ENCODE measurements at places on chromosomes 7 and 10.

GRCh38 chr7:2621061-2621828 is 10.5 kb upstream of the TTYH3 start:
- DNase-seq = no peak

DNA sequence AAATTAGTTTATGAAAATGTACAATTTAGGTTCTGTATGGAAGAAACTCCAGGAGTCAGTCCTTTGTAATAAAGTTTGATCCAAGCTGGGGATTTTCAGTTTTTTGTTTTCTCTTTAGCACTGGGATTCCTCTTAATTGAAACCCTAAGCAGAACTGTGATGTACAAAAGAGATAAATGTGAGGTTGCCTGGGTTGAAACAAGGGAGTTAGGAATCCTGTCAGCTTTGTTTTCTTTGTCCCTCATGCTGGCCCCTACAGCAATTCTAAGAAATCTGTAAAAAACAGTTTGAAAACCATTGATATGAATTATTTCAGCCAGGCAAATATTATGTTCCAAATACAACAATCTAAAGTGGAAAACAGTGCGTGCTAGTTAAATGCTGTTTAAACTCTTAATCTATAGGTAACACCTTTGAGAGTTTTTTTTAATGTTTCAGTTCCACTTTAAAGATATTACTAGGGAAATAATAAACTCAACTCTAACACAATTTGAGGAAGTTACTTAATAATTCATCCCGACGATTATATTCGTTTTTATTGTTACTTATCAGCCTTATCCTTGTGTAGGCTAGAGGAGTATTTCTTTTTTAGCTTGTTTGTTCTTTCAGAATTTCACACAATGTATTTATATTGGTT is 65.3 kb downstream of the SGCE start:
- no peak for DNase-seq

GRCh38 chr7:111439977-111440376 is 122.3 kb downstream of the IMMP2L start:
- no peak for DNase-seq

- no peak for DNase-seq
These were observed 28.0 kb downstream of the GSAP start for GRCh38 chr7:77388055-77388641.

GRCh38 chr10:99123851-99124250 is 111.8 kb downstream of the HPSE2 start:
- no peak for DNase-seq

DNA sequence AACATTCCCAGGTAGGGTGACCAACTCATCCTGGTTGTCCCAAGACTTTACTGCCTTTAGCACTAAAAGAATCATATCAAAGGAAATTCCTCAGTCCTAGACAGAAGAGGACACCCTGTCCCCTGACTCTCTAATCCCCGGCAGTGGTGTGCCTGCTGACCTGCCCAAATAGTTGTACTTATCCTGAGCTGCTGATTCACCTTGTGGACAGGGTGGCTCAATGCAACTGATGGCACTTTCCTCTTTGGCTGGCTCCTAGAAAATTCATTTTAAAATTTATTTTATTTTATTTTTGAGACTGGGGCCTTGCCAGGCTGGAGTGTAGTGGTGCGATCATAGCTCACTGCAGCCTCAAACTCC is 111.7 kb downstream of the JCAD start:
- DNase-seq = no peak

- no peak for DNase-seq
These were observed 9.9 kb upstream of the NT5C3A start for GRCh38 chr7:33072471-33072870.

DNA sequence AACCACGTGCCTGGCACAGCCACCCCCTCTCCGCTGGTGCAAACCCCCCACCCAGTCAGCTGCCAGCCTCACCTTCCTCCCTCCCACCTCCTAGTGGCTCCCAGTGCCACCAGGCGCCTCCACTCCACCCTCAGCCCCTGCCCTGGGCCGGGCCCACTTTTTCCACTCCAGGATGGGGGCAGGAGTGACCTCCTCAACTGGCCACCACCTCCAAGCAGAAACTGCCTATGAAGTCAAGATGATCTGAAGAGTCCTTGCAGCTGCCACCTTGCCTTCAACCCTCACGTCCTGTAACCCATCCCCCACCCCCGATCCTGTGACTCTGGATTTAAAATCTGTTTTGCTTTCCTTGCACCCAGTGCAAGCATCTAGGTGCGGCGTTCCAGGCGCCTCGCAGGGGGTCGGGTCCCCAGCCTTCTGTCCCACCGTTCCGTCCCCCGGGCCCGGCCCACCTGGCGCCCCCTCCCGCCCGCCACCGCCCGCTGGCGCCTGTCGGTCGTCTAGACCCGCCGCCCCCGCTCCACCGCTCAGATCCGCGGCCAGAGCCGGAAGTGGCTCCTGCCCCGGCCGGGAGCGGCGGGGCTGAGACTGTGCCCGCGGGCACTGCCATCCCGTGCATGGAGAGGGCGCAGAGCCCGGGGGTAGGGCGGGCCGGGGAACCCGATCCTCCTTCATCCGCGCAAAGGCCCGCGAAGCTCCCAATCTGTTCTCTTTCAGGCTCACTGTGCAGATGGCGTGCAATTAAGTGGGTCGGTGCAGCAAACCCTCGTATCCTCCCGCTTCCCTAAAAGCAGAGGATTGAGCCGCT is 51.2 kb upstream of the GTF2I start:
- peak; percentile 19 for DNase-seq

GRCh38 chr7:73799282-73800141 is 29.4 kb upstream of the CLDN3 start:
- no peak for DNase-seq

- no peak for DNase-seq
These were observed 71.5 kb downstream of the EBF3 start for GRCh38 chr10:129892548-129893052.

GRCh38 chr10:5599613-5600520 is 66.5 kb downstream of the ASB13 start:
- no peak for DNase-seq

DNA sequence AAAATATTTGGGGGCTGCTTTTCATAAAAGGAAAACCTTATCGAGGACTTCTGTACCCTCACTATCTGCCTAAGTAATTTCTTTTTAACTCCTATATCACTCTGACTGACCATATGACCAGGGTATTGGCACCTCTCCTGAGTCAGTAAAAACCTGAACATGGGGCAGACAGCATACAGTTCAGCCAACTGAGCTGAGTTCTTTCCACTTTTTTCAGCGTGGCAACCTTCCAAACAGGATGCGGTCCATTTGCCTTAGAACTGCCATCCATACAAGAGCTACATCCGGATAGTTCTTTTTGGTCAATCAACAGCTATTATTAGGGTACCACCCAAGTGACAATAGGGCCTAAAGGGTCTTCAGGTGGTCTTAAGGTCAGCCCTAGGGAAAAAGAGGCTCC is 122.6 kb downstream of the MARCHF5 start:
- no peak for DNase-seq

DNA sequence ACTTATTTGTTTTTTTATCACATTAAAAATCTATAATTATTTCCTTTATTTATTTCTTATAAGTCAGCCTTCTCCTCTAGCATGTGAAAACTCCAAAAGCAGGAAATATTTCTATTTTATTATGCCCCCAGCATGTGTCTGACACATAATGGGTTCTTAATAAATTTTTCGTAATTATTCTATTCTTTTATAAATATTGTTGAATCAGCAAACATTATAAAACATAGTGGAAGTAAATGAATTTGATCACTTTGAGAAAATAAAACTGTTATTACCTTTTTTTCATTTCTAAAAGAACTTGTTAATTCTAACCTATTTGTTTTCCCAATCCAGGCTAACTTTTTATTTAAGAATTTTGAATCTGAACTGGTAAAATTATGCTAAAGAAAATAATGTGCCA is 509.1 kb upstream of the PCDH15 start:
- no peak for DNase-seq

DNA sequence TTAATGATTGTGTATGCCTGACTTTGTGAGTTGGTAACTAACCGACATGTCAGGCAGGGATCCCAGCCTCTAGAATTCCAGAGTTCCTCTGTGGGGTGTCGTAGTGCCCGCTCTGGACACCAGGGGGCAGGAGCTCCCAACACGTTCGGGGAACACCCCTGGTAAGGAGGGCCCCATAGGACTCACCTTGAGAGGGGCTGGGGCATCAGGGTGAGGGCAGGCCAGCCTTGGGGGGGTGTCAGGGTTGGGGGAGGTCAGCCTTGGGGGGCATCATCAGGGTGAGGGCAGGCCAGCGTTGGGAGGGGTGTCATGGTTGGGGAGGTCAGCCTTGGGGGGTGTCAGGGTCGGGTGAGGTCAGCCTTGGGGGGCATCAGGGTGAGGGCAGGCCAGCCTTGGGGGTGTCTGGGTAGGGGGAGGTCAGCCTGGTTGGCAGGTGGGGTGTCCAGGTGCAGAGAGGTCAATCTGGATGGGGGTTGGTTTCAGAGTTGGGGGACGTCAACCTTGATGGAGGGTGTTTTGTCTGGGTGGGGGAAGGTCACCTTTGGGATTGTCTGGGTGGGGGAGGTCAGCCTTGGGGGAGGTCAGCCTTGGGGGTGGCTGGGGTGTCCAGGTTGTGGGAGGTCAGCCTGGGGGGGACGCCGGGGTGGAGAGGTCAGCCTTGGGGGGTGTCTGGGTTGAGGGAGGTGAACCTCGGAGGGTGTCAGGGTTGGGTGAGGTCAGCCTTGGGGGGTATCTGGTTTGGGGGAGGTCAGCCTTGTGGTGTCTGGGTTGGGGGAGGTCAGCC is 45.6 kb upstream of the SUN1 start:
- peak; percentile 70 for DNase-seq

GRCh38 chr7:57328963-57329362 is 121.0 kb upstream of the ZNF716 start:
- no peak for DNase-seq

DNA sequence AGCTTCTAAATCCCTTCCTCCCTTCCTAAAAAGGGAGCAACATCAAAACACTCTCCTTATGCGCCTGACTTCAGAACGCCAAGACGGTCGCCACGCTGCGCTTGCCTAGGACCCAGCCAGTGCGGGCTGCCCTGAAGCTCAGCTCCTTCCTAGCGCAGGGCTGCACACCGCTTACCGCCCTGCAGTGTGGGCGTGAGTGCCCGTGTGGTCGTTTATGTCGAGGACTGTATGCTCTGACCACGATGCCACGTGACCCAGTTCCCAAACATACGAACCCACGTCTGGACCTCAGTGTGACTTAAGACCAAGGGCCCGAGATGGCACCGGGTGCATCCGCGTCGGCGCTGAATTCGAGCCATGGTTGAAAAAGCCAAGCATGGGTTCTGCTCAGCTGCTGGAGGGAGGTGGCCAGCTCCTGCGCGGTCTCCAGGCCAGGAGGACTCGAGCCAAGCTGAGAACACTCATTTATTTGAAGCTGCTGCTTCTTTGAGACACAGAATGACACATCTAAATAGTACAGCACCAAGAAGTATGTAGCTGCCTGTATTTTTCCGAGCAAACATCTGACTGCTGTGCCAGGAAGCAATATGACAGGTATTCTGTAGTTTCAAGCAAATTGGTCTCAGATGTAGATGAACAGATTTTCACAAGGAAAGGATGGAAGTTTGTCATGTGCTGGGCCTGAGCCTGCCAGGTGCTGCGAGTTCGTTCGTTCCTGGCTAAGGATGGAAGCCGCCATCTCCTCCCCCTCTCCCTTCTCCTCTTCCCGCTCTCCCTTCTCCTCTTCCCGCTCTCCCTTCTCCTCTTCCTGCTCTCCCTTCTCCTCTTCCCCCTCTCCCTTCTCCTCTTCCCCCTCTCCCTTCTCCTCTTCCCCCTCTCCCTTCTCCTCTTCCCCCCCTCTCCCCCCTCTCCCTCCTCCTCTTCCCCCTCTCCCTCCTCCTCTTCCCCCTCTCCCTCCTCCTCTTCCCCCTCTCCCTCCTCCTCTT is 184.7 kb downstream of the EBF3 start:
- DNase-seq = no peak

DNA sequence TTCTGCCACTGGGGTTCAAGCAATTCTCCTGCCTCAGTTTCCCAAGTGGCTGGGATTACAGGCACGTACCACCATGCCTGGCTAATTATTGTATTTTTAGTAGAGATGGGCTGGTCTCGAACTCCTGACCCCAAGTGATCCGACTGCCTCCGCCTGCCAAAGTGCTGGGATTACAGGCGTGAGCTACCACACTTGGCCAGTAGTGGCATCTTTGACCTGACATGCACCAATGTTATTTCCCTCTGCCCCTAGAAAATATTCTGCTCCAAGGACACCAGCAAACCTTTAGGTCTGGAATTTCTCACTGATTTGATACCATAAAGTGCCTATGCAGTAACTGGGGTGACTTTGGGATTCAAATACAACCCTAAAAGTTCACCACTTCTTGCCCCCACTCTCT is 179.4 kb downstream of the ARID5B start:
- no peak for DNase-seq

DNA sequence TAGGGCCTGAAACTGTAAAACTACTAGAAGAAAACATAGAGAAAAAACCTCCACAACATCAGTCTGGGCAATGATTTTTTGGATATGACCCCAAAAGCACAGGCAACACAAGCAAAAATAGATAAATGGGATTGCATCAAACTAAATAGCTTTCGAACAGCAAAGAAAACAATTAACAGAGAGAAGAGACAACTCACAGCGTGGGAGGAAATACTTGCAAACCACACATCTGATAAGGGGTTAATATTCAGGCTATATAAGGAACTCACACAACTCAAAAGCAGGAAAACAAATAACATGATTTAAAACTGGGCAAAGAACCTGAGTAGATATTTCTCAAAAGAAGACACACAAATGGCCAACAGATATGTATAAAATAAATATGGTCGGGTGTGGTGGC is 7.7 kb upstream of the GSTK1 start:
- DNase-seq = no peak

DNA sequence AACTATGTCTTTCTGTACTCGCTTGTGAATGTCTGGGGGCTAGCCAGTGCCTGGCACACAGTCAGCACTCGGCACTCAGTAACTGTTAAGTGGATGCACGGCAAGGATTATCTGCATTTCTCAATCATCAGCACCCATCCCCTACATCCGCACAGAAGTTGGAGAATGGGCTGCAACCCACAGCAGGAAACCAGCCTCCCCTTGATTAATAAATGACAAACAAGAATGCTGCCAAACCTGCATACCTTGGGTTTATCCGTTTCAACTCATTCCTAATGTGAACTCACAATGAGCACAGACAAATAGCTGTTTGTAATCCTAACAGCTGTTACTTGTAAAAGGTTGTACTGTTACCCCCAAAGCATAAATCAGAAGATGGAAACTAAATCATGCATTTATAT is 28.9 kb downstream of the PPP1R3C start:
- DNase-seq = no peak

DNA sequence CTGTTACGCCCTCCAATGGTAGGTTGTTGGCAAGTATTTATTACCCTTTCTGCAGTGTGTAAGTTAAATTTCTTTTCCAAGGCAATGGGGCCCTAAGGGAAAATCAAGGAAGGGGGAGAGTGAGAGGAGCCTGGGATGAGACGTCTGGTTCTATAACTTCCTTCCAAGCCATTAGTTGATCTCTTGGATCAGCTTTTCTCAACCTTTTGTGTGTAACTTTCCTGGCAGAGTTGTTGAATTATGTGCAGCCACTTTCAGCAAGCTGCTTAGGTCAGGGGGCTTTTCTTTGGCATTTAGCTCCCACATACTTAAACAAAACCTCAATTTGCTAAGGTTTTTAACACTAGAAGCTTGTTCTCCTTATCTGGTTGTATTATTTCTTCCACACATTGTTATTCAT is 127.1 kb downstream of the NXPH1 start:
- DNase-seq = no peak

Data from activated T-cell treated with anti-CD3 and anti-CD28 coated beads for 4 hours (primary cell).